ENCODE measurements at places on chromosomes 12 and 14. TPM values are rescaled to one million over a fixed set of nuclear protein-coding genes. Genes with fewer than 3 reads are reported as not detected.

GRCh38 chr12:120199025-120199424 is 1.9 kb downstream of the RPLP0 start:
- DNase-seq: no peak

GRCh38 chr12:98213556-98213955 is 301.8 kb upstream of the TMPO start:
- no peak for DNase-seq

The FAM161B gene
- 4.9 TPM for polyA plus RNA-seq

DNA sequence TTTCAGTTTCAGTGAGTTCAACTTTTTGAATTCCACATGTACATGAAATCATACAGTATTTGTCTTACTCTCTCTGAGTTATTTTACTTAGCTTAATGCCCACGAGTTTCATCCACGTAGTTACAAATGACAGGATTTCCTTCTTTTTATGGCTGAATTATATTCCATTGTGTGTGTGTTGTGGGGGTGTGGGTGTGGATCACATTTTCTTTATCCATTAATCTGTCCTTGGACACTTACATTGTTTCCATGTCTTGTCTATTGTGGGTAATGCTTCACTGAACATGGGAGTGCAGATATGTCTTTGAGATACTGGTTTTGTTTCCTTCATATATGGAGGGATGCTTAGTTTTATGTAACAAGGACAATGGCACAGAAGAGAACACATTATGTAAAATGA is 63.5 kb upstream of the TMTC1 start:
- DNase-seq: no peak

- DNase-seq: no peak
These were observed 32.8 kb downstream of the YEATS4 start for GRCh38 chr12:69392179-69392928.
